ENCODE measurements at places on chromosomes 6 and 20. TPM values are rescaled to one million over a fixed set of nuclear protein-coding genes. Genes with fewer than 3 reads are reported as not detected.

GHRH gene
- not detected for total RNA-seq

SLC44A4 gene
- total RNA-seq = not detected

IBTK gene
- total RNA-seq = 25.8 TPM

SLX4IP gene
- total RNA-seq = 2.1 TPM

ARFGEF3 gene
- 0.69 TPM for total RNA-seq

IRAK1BP1 gene
- 0.64 TPM for total RNA-seq

VWA7 gene
- total RNA-seq = 0.72 TPM

ENPP3 gene
- total RNA-seq = not detected

SLC22A1 gene
- total RNA-seq = 2.4 TPM

FRMD1 gene
- total RNA-seq = 0.08 TPM

ARID1B gene
- 16.0 TPM for total RNA-seq

BNIP5 gene
- not detected for total RNA-seq

FAM209A gene
- 0.28 TPM for total RNA-seq

PACRG gene
- total RNA-seq = 0.13 TPM

CRIP3 gene
- total RNA-seq = 0.51 TPM

HLA-DRB1 gene
- not detected for total RNA-seq

SPTLC3 gene
- total RNA-seq = 0.13 TPM

GRM1 gene
- total RNA-seq = not detected

WFDC5 gene
- total RNA-seq = not detected

FNDC1 gene
- total RNA-seq = 0.13 TPM

Measured in A549 treated with Mapracorat at 1 μM for 4 hours (cell line).